ENCODE measurements at places on chromosomes 11 and 22.

- DNase-seq = no peak
Measured at GRCh38 chr11:121914508-121915059, 201.4 kb downstream of the BLID start.

DNA sequence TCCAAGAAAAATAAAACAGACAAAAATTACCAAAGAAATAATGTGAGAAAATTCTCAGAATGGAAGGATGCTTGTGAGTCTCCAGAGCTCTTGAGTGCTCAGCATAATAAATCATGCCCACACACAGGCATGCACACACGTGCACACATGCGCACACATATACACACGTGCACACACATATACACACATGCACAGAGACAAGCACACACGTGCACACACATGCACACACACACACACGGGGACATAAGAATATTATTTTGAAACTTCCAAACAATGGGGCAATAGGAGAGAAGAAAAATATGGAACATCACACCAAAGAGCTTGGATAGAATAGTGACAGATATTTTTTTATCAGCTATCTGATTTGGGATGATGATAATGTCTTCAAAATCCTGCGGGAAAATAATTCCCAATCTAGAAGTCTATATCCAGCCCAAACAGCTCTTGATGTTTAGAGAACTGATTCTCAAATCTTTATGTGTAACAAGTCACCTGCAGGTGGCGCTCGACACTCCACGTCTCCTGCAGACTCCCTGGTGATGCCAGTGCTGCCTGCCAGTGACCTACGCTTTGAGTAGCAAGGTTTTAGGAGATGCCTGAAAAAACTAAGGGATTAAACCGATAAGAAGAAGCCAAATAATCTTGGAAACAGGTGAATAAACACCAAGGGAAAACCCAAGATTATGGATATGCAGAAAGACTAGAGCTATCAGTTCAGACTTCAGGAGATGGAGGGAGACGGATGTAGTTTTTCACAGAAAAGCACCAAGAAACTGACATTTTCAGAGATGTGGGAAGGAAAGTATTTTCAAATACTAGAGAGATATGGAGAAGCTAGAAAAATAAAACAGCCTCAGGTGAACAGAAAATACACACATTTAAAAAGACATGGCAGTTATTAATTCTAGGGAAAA, 743.6 kb downstream of the ETS1 start:
- peak; percentile 69 for DNase-seq

- no peak for DNase-seq
Measured at GRCh38 chr11:105689631-105690030, 79.8 kb downstream of the GRIA4 start.

DNA sequence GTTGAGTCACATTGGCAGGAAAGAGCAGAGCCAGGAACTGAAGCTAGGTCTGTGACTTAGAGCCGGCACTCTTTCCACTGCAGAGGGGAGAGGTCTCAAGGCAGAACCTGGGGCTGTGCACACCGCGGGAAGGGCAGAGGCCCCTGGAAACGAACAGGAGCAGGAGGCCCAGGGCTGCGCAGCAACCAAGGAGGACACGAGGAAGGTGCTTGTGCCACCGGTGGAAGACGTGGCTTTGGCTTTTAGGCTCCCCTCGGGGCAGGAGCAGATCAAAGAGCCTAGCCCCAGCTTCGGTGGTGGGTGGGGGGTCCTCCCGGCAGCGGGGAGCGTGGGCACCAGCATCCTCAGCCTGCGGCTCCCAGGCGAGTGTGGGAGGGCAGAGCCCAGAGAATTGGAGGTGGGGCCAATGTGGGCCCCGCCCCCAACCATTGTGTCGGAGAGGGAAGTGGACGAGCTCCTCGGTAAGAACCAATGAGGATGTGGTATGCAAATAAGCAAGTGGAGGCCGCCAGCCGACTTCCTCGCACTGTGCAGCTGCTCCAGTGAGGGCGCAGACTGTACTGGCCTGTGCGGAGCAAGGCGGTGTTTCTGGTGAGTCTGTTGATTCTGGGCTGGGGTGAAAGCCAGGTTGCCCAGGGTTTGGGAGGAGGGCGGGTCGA, at the start of gene CCDC116:
TSS of gene CCDC116 (plus strand) at position 524 of the 659 bp plus-strand sequence. CDS start 422 bp downstream, outside the sequence.
- peak; percentile 9 for DNase-seq

DNA sequence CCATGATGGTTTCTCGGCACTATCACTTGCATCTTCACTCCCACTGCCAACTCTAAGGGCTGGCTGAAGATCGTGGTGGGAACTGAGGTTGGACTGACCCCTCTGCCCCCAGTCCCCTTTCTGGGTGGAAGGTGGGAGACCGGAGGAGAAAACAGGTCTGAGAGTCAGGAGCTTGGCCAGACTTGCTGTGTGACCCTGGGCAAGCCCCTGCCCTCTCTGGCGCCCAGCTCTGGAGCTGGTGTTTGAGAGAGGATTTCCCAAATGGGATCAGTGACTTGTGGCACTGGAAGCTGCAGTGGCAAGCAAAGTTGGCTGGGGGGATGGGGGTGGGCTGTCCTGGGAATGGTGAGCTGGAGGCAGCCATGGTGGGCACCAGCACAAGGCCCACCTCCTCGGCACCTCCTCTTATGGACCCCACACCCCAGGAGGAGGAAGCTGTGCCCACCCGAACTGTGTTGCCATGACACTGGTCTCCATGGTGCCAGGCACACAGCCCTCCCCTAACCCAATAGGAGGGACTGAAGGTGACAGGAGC, 6.5 kb upstream of the PDE2A start:
- no peak for DNase-seq

GRCh38 chr11:61026121-61027031, 54.9 kb downstream of the CD6 start:
- DNase-seq = no peak

All from fibroblast of skin of scalp (primary cell).